CD4-positive, alpha-beta T cell treated with Interleukin-17A for 4 hours (primary cell): ENCODE measurements at places on chromosomes 5 and 9.
A peak's percentile ranks its signal among the peaks of the same experiment; 100 is the strongest.

DNA sequence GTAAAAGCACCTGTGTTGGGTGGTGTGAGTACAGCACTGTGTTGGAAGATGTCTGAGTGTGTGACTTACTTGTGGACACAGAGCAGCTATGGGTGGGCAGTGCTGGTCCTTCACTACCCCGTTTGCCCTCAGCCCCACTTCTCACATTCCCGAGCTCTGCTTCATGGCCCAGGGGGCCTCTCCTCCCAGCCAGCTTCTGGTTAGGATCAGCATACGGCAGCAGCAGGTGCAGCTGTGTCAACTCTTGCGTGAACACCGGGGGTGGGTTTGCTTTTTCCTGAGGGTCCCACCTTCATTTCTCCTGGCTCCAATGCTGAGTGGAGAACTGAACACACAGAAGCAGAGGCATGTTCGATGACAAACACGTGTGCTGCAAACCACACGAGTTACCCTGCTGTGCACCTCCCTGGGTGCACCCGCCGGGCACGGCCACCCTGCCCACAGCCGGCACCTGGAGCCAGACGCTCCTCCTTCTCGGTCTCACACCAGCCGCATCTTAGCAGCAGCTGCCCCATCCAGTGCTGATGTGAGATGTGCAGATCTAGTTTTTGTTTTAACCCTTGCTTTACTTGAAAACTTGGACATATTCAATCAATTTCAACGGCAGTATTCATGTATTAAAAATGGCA, 14.9 kb upstream of the SLC6A3 start:
- no peak for DNase-seq

DNA sequence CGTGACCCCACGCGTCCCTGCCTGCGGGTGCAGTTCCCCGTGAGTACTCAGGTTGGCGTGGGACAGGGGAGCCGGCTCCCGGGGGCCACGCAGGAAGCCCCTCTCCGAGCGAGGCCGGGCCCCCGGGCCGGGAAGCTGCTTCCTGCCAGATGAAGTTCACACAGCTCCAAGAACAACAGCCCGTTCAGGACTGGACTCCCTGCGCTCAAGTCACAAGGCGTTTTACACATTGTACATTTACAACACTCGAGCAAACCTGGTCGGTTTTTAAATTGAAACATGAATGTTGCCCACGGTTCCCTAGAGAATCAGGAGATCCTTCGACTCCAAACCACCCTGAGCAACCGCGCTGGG, 22.4 kb downstream of the SLC9A3 start:
- DNase-seq: no peak

- no peak for DNase-seq
These were observed 102.7 kb upstream of the TAF11L2 start for GRCh38 chr5:17395106-17395880.

GRCh38 chr5:42929871-42930270, 110.2 kb downstream of the ANXA2R start:
- DNase-seq: no peak

GRCh38 chr5:11815481-11815880, 88.8 kb downstream of the CTNND2 start:
- no peak for DNase-seq

DNA sequence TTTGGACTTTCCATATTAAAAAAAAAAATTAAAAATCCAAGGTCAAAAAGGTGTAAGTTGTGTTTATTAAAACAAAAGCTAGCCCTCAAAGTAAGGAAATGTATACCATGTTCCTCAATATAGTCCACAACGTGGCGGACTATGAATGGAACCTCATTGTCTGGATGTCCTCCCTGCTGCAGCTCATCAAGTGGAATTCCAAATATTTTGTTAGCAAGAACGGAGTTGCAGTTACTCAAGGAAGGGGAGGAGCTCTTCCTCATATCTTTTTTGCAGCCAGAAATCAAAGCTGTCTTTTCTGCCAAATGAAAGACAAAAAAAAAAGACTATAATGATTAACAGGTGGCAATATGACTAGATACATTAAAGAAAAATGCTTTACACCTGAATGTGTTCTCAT, 14.0 kb downstream of the FAM13B start:
- no peak for DNase-seq

DNA sequence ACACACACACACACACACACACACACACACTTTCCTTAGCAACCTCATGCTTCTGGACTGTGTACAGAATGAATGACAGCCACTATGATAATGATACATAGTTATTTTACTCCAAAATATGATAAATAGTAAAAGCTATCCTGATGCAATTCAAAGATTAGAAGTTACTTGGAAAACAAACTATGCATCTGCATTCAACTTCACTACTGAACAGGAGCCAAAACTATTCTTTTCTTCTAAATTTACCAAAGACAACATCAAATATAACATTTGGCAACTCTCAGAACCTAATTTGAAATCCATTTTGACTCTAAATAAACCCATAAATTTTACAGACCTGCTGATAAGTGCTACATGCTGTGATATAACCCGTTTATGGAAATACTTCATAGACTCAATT, 33.3 kb downstream of the GLIS3 start:
- DNase-seq: no peak

- no peak for DNase-seq
These were observed 51.4 kb upstream of the SMAD5 start for GRCh38 chr5:136081217-136081591.

- DNase-seq: no peak
These were observed 492.4 kb upstream of the KLF4 start for GRCh38 chr9:107982001-107982400.

GRCh38 chr9:36928670-36929349, 105.3 kb downstream of the PAX5 start:
- no peak for DNase-seq

- DNase-seq: no peak
These were observed 196.2 kb downstream of the DEPDC1B start for GRCh38 chr5:60503771-60504170.

DNA sequence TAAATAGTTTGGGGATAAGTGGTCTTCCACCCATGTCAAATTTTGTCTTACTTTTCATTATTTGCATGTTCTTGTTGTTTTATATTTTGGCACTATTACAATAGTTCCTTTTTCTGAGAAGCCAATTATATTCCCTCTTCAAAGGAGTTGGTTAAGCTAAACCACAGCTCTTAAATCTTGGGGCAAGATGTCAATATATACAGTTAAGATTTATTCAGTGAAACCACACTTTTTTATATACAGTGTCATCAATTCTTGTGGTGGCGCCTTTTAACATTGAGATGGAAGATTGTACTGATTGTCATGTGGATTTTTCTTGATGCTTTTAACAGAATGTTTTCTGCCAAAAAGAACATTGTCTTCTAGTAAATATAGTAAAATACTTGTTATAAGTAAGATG, 104.1 kb downstream of the MTREX start:
- no peak for DNase-seq

GRCh38 chr9:89380437-89381307, 62.4 kb downstream of the SECISBP2 start:
- DNase-seq: no peak

- DNase-seq: no peak
These were observed at the start of gene PCDHA5 for GRCh38 chr5:140821375-140822280. Gene PCDHA5, plus strand, starts transcription at chr5:140821613.

DNA sequence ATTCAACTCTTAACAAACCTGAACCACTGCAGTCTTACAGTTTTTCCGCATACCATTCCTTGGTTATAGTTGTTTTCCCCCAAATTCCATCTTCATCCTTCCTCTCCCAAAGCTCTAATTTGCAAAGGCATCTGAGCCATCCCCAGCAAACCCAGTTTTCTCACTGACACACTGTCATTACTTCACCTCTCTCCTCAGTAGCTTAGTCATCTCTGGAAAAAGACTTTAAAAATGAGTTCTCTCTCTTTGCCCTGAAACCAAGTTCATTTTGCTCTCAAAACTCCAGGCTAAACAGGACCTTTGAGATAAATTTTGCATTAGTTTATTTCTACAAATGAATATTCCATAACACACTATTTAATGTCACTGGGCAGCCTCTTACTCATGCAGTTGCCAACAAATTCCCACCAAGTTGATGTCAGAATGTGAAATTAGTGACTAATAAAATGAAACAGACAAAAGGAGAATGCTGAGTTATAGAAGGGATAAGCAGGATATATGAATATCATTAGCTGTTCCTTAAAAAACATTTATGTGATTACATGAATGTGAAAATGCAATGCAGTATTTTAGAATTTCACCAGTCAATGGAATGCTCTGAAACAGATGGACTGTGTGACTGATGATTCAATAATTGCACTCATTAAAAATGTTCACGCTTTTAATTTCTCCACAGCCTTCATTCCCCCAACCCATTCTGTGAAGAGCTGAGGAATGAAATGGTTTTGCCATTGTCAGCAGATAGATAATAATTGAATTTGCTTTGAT, 107.4 kb upstream of the DMAC1 start:
- DNase-seq: no peak

- no peak for DNase-seq
These were observed 3.3 kb upstream of the CD180 start for GRCh38 chr5:67199859-67200258.

DNA sequence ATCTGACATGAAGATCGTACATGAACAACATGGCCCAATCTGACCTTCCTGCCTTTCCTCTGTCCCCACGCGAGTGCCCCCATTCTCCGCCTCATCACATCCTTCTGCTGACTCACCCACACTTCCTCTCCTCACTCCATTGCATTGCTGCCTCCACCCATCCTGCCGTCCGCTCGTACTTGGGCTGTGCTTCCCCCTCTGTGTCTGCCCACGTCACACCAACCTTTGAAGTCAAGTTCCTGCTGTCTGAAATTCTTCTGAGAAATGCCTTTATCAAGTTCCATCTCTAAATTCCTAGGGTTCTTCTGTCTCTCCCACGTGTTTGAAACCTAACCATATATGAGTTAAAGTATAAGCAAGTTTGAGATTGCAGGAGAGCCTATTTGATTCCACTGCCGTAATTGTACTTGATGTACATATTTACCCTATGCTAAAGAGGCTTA, 18.0 kb upstream of the STARD4 start:
- peak; percentile 87 for DNase-seq

DNA sequence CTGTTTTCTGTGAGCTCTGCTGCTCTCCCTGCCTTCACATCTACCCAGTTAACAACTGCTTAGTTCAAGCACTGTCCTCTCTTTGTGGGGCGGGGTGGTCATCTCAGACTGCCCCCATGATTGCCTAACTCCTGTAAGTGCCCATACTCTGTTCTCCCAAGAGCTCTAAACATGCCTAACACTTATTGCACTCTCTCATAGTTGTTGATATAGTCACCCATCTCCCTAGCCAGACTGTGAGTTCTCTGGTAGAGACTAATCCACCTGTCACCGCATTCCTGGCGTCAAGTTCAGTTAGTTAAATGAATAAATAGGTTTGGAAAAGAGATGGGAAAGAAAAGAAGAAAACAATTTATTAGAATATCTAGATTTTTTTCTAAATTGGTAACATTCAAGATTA, 18.3 kb upstream of the MUSK start:
- no peak for DNase-seq

GRCh38 chr5:130025511-130025910, 121.2 kb downstream of the CHSY3 start:
- no peak for DNase-seq

GRCh38 chr9:75826314-75826713, 64.2 kb upstream of the PCSK5 start:
- no peak for DNase-seq

GRCh38 chr9:101093620-101094019, 65.1 kb downstream of the PLPPR1 start:
- DNase-seq: no peak

DNA sequence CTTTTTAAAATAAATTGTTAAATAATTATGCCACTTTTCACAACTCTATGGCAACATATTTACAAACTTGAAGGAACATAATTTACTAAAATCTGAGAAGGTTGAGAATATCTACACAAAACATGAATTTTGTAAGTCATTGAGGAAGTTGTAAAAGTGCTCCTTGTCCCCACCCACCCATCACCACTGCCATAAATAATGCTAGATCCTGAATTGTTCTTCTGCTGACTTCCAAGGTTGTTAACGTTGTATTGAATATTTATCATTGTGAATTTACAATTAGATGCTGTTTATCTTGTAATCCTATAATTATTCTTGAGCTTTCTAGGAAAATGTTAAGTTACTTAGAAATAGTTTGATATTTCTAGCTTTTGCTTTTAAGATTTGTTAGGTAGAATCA, 908.0 kb upstream of the COX7C start:
- DNase-seq: no peak

- no peak for DNase-seq
These were observed 75.1 kb upstream of the STXBP1 start for GRCh38 chr9:127537014-127537413.

GRCh38 chr5:117701062-117701461, 1126.4 kb upstream of the SEMA6A start:
- no peak for DNase-seq

DNA sequence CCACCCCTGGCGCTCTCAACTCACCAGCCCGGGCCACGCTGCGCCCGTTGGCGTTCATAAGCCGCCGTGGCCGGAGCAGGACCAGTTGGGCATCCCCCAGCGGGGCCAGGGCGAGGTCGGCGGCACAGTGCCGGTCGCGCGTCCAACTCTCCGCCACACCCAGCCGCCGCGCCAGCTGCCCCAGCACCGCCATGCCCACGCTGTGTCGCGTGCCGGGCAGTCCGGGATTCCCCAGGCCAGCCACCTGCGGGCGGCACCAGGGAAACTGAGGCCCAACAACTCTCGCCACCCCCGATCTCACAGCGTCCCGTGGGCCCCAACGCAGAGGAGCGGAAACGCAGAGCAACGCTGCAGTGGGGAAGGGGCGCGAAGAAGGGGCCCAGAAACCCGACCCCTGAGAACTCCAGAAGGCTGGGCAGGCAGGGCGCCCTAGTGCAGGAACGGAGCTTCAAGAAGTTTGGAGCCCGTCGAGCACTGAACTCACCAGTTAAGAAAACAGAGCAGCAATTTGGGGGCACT, 453 bp downstream of the PTRH1 start:
- DNase-seq: no peak

DNA sequence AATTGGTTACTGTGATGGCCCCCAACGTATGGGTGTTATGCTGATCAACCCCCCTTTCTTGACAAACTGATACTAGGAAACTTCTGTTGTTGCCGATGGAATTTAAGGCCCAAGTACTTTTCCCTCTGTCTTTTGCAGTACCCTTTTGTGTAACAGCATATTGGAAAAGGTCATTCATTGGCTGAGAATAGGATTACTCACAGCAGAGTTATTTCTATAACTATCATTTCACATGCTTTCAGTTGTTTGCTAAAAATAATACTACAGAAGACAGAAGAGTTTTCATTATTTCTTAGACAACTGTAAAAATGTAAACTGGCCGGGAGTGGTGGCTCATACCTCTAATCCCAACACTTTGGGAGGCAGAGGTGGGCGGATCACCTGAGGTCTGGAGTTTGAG, 329.5 kb downstream of the KIAA0825 start:
- no peak for DNase-seq

- DNase-seq: no peak
These were observed 77.2 kb downstream of the TENT4A start for GRCh38 chr5:6790346-6790865.

GRCh38 chr5:67520161-67520908, 323.7 kb upstream of the CD180 start:
- no peak for DNase-seq

- DNase-seq: peak; percentile 98
These were observed at the start of gene ARRDC1 for GRCh38 chr9:137605121-137606004. Gene ARRDC1, plus strand, starts transcription at chr9:137605686. Its CDS starts 32 bp downstream, at chr9:137605718.
